ENCODE measurements at places on chromosomes 13 and 19.

- H3K27me3 ChIP-seq, result no peaks in the 10 kb centered on the region
- H3K4me3 ChIP-seq, result no peak overlapping the region
- no peaks in the 10 kb centered on the region for H3K36me3 ChIP-seq
- peak overlapping the region; percentile 64 for H3K27ac ChIP-seq
- H3K4me1 ChIP-seq, result peaks cover 40% of the 10 kb centered on the region
Measured at GRCh38 chr13:98508685-98509084, 68.2 kb downstream of the STK24 start.

DNA sequence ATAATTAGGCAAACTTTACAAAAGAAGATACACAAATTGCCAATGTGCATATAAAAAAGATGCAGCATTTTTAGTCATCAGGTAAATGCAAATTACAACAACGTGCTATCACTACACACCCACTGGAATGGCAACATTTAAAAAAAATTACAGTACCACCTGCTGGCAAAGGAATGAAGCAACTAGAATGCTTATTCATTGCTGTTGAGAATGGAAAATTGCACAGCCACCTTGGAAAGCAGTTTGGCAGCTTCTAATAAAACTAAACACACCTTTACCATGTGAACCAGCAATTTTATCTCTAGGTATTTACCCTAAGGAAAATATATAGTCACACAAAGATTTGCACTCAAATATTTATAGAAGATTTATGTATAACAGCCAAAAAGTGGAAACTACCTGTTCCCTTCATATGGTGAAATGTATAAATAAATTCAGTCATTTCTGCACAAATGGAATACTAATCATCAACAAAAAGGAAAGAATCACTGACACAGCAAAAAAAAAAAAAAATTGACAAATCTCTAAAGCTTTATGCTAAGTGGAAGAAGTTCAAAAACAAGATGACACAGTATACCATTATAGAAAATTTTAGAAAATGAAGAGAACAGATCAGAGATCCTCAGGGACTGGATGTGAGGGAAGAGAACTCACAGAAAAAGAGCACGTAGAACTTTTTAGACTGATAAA is 30.3 kb downstream of the OXGR1 start:
- no peak overlapping the region for H3K27ac ChIP-seq
- no peaks in the 10 kb centered on the region for H3K4me1 ChIP-seq
- no peaks in the 10 kb centered on the region for H3K27me3 ChIP-seq
- no peaks in the 10 kb centered on the region for H3K36me3 ChIP-seq
- DNase-seq, result no peak
- H3K4me3 ChIP-seq, result no peak overlapping the region

- peaks cover 45% of the 10 kb centered on the region for H3K4me1 ChIP-seq
- peak overlapping the region; percentile 11 for H3K27ac ChIP-seq
- no peaks in the 10 kb centered on the region for H3K27me3 ChIP-seq
- H3K4me3 ChIP-seq, result no peak overlapping the region
Measured at GRCh38 chr19:1243768-1244692, 2.5 kb downstream of the ATP5F1D start.

DNA sequence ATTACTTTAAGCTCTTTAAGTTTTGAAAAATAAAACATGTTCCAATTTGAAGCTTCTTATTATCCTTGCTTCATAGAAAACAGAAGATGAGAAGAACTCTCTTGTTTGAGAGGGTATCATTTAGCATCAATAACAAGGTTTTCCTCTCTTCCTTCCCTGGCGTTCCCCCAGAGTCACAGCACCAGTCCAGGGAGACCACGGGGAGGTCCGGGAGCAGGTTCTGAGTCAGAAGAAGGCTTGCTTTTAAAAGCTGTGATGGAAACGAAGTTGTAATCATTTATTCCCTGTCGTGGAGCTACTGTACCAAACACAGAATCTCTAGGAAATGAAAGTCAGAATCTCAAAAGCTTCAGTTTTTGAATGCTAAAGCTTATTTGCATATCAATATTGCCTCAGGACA is 174.0 kb upstream of the LSM14A start:
- no peak for DNase-seq
- H3K4me3 ChIP-seq, result no peak overlapping the region
- no peaks in the 10 kb centered on the region for H3K36me3 ChIP-seq
- H3K27ac ChIP-seq, result no peak overlapping the region

- DNase-seq, result no peak
- no peak overlapping the region for H3K27ac ChIP-seq
- no peaks in the 10 kb centered on the region for H3K4me1 ChIP-seq
- H3K4me3 ChIP-seq, result no peak overlapping the region
Measured at GRCh38 chr13:105033999-105034398, 1501.5 kb downstream of the EFNB2 start.

GRCh38 chr13:20799726-20800416 is 26.1 kb upstream of the EEF1AKMT1 start:
- no peaks in the 10 kb centered on the region for H3K4me1 ChIP-seq
- DNase-seq, result no peak
- no peaks in the 10 kb centered on the region for H3K27me3 ChIP-seq
- H3K27ac ChIP-seq, result no peak overlapping the region
- no peak overlapping the region for H3K4me3 ChIP-seq

DNA sequence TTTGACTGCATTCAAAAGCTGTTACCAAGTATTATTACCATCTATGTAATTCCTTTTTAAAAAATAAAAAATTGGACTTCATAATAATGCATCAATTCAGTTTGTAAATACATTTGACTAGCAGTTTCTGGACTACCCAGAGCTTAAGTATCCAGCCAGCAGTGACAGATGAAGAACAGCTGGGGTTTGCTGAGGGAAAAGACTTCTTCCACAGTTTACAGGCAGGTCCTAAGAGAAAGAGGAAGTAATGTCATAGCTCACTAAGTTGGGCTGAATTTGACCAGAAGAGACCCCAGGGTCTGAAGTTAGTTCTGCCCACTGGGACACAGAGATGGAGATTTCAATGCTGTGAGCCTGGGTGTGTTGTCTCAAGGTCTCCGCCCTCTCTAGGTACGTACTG is 96.4 kb downstream of the MBNL2 start:
- no peaks in the 10 kb centered on the region for H3K27me3 ChIP-seq
- H3K4me1 ChIP-seq, result no peaks in the 10 kb centered on the region
- H3K4me3 ChIP-seq, result no peak overlapping the region
- H3K27ac ChIP-seq, result no peak overlapping the region
- no peaks in the 10 kb centered on the region for H3K36me3 ChIP-seq

- H3K36me3 ChIP-seq, result peaks cover 5% of the 10 kb centered on the region
- H3K4me3 ChIP-seq, result no peak overlapping the region
- H3K27me3 ChIP-seq, result no peaks in the 10 kb centered on the region
- H3K27ac ChIP-seq, result no peak overlapping the region
- H3K4me1 ChIP-seq, result no peaks in the 10 kb centered on the region
Measured at GRCh38 chr13:112481458-112481857, 105.3 kb downstream of the SPACA7 start.

DNA sequence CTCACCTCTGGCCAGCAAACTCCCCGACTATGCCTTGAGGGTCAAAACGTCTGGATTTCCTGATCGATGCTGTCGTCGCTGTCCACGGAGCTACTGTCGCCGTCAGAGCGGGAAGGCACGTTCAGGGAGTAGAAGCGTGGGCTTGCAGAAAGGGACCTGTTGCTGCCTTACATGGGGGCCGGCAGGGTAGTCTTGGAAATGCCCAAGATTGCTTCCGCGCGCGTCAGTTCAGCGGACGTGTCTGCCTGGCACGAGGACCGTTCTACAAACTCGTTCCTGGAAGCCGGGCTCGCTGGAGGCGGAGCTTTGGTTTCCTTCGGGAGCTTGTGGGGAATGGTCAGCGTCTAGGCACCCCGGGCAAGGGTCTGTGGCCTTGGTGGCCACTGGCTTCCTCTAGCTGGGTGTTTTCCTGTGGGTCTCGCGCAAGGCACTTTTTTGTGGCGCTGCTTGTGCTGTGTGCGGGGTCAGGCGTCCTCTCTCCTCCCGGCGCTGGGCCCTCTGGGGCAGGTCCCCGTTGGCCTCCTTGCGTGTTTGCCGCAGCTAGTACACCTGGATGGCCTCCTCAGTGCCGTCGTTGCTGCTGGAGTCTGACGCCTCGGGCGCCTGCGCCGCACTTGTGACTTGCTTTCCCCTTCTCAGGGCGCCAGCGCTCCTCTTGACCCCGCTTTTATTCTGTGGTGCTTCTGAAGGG is 15.4 kb downstream of the RB1 start:
- peaks cover 3% of the 10 kb centered on the region for H3K4me1 ChIP-seq
- H3K4me3 ChIP-seq, result peak overlapping the region; percentile 51
- H3K27ac ChIP-seq, result no peak overlapping the region

DNA sequence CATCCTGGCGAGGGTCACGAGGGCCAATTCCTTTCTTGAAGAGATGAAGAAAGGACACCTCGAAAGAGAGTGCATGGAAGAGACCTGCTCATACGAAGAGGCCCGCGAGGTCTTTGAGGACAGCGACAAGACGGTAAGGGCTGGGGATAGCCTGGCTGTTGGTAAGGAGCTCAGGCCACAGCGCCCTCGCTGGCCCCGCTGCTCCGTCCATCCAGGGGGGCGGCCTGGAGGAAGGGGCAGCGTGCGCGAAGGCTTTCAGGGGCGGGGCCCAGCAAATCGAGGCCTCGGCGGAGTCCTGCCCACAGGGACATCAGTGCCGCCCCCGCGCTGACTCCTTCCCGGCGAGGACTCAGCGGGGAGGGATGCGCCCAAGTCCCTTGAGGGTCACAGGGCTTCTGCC is 6.9 kb downstream of the F10 start:
- no peak for DNase-seq
- peak overlapping the region; percentile 29 for H3K4me3 ChIP-seq
- H3K4me1 ChIP-seq, result peaks cover 2% of the 10 kb centered on the region
- H3K36me3 ChIP-seq, result no peaks in the 10 kb centered on the region

DNA sequence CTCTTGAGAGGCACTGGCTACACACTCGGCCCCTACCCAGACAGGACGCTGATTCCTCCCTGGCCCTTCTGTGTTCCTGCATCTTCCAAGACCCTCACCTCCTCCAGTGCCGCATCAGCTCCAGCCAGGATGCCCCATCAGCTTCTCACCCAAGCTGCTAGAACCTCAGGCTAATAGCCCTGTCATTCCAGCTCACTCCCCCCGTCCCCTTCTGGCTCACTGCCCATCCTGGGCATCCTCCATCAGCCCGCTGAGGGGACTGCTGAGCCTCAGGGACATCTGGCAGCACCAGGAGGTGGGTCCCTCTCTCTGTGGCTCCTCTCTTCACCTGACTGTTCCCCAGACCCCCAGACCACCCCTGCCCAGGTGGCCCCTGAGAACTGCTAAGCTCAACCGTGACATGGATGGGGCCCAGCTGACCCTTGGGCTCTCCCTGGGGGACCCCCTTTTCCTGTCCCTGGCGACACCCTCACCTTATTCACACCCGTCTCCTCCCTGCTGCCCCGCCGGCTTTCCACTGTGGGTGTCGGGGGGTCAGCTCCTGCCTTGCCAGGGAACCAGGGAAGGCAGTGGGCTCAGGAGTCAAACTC is 4.8 kb downstream of the FFAR3 start:
- H3K4me3 ChIP-seq, result no peak overlapping the region
- no peak overlapping the region for H3K27ac ChIP-seq
- peaks cover 2% of the 10 kb centered on the region for H3K4me1 ChIP-seq
- H3K27me3 ChIP-seq, result no peaks in the 10 kb centered on the region
- no peaks in the 10 kb centered on the region for H3K36me3 ChIP-seq

GRCh38 chr13:36912369-36912768 is 7.7 kb downstream of the SMAD9 start:
- DNase-seq, result no peak
- no peak overlapping the region for H3K27ac ChIP-seq
- no peaks in the 10 kb centered on the region for H3K36me3 ChIP-seq

GRCh38 chr13:109669234-109669612 is 117.2 kb downstream of the IRS2 start:
- H3K4me1 ChIP-seq, result no peaks in the 10 kb centered on the region
- H3K27ac ChIP-seq, result no peak overlapping the region
- H3K27me3 ChIP-seq, result no peaks in the 10 kb centered on the region
- no peaks in the 10 kb centered on the region for H3K36me3 ChIP-seq
- DNase-seq, result no peak
- H3K4me3 ChIP-seq, result no peak overlapping the region

GRCh38 chr13:35164324-35164932 is 222.4 kb downstream of the NBEA start:
- no peak overlapping the region for H3K4me3 ChIP-seq
- no peak for DNase-seq
- no peaks in the 10 kb centered on the region for H3K27me3 ChIP-seq
- no peaks in the 10 kb centered on the region for H3K36me3 ChIP-seq
- no peak overlapping the region for H3K27ac ChIP-seq

- no peaks in the 10 kb centered on the region for H3K36me3 ChIP-seq
- no peak overlapping the region for H3K4me3 ChIP-seq
- no peak for DNase-seq
- H3K27me3 ChIP-seq, result no peaks in the 10 kb centered on the region
- no peaks in the 10 kb centered on the region for H3K4me1 ChIP-seq
Measured at GRCh38 chr13:47112205-47112902, 215.5 kb upstream of the HTR2A start.

- H3K4me3 ChIP-seq, result no peak overlapping the region
- no peak for DNase-seq
Measured at GRCh38 chr19:13040232-13040947, 45.1 kb downstream of the NFIX start.

GRCh38 chr19:18496980-18497256 is 25.0 kb downstream of the ELL start:
- DNase-seq, result no peak
- H3K36me3 ChIP-seq, result no peaks in the 10 kb centered on the region
- peaks cover 63% of the 10 kb centered on the region for H3K4me1 ChIP-seq
- H3K27ac ChIP-seq, result peak overlapping the region; percentile 90

DNA sequence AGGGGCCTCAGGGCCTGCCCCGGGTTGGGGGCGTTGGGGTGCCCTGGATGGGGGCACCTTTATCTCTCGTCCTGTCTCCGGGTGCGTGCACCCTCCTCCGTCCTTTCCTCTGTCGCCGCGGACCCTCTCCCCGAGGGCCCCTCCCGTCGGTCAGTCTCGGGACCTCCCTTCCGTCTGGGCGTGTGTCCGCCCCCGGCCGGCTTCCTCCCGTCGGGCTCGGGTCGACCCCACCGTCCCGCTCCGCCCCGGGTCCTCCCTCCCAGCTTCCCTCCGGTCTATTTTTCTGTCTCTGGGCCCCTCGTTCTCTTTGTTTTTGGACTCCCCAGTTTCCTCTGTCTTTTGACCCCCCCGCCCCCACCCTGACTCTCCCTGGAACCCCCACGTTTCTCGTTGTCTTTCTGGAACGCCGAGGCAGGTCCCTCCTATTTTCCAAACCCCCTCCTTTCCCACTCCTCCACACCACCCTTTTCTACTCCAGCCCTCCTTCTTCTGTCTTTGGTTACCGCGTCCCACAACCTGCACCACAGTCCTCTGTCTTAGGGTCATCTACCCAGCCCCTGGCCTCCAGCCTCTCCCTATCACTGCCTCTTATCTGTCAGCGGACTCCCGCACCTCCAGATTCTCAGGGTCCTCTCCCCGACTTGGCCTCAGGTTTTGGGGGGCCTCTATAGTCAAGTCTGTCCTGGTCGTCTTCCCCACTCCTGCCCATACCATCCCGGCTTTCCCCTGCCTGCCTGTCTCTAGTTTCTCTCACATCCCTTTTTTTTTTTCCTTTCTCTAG is 757 bp downstream of the EGLN2 start:
- no peaks in the 10 kb centered on the region for H3K27me3 ChIP-seq
- peak overlapping the region; percentile 74 for H3K27ac ChIP-seq
- peaks cover 7% of the 10 kb centered on the region for H3K36me3 ChIP-seq
- H3K4me3 ChIP-seq, result peak overlapping the region; percentile 72

GRCh38 chr13:32409561-32410421 is 18.1 kb downstream of the N4BP2L1 start:
- no peak overlapping the region for H3K27ac ChIP-seq
- H3K36me3 ChIP-seq, result peaks cover 15% of the 10 kb centered on the region
- no peaks in the 10 kb centered on the region for H3K27me3 ChIP-seq
- no peak overlapping the region for H3K4me3 ChIP-seq
